ENCODE measurements at places on chromosomes 11 and 22.

GRCh38 chr11:128613300-128613995 lies 26.1 kb upstream of the ETS1 start:
- no peak for ATAC-seq

DNA sequence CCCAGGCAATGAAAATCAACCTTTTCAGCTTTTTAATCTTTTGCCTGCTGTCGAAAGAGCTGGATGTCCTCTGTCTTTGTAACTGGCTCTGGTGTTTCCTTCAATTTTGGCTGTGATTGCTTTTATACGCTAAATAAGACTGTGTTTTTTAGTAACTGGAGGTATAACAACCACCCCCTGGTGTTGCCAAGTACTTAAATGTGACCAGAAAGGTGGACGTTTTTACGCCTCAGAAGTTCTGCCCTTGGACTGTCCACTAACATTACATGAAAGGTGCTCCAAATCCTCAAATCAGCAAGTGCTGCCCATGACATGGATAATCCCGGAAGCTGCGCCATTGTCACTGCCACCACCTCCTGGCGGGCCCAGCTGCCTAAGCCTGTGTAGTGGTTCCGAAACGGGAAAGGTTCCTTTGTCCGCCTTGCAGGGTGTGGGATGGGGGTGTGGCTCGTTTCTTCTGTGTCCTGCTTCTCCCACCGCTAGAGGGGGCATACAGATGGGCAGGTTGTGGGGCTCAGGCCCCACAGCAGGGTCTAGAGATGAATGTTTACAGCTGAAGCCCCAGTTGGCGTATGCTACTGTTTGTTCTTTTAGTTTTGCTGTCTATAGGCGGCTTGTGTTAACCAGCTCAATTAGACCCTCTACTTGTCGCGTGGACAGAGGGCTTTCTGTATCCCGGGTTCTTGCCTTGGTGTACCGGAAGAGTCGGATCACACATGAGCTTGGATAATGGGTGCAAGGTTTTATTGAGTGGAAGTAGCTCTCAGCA lies 82.2 kb upstream of the SEPTIN5 start:
- no peak for ATAC-seq

GRCh38 chr11:44305470-44306051 lies 4.4 kb downstream of the ALX4 start:
- peak; percentile 45 for ATAC-seq

DNA sequence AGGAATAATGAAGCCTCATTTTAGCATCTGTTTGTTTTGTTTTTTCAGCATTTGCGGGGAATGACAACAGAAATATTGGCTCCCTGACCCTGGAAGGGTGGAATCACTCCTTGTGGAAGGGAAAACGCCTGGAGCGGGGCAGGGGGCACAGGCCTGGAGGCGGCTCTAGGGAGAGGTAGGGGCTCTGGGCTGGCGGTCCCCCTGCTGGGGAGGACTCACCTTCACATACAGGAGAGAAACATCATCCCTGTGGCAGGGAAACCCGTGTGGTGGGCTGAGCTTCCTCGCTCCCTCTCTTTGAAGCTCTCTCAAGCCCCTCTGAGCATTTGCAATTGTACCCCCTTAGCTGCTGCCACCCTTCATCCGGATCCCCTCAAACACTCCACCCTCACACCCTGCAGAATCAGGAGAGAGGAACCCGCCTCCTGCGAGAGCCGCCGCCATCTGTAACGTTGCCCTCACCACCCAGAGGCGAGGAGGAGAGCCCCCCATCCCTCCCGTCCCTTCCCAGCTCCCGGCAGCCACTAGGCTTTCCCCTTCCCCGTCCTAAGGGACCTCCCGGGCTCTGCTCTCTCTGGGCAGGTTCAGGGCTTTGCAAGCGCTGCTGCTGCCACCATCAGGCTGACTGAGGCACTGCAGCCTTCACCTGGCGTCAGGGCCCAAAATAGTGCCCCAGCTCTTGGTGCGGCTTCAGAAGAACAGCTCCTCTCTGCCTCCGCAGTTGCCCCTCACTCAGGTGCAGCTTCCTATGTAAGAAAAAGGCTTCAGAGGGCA lies 10.4 kb downstream of the KIRREL3 start:
- peak; percentile 35 for ATAC-seq

DNA sequence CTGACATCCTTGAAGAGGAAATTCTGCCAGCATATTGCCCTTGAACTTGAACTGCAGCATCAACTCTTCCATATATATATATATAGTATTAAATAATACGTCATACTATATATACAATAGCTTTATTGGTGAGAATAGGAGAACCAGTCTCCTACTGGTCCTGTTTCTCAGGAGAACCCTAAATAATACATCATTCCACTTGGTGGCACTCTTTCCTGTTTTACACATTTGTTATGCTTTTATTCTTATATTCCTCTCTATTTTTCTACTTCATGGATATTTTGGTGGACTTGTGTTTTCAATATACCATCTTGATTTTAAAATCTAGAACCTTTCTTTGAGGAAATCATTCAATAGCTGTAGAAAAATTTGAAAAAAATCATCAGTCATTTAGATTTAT lies 193.3 kb downstream of the TRPC6 start:
- ATAC-seq = no peak

DNA sequence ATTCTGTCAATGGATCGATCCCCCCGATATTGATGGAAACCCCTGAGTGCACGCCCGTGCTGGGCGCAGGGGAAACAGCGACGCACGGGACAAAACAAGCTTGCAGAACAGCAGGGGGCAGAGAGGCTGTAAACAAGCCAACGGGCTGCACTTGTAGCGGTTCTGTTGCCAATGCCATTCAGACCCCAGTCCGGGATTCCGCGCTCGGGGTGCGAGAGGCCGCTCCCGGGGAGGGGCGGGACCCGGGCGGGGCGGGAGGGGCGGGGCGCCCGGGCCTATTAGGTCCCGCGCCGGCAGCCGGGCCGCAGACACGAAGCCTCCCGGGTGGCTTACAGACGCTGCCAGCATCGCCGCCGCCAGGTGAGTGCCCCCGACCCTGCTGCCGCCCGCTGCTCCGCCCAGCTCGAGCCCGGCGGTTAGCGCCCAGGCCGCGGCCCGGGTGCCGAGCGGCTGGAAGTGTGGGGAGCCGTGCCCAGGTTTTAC lies at the start of gene BIK:
Gene BIK, plus strand, starts transcription at position 307 of the 483 bp plus-strand sequence. CDS start 13,273 bp downstream, outside the sequence.
- peak; percentile 60 for ATAC-seq

GRCh38 chr11:33930317-33931021 lies 38.6 kb upstream of the LMO2 start:
- no peak for ATAC-seq

DNA sequence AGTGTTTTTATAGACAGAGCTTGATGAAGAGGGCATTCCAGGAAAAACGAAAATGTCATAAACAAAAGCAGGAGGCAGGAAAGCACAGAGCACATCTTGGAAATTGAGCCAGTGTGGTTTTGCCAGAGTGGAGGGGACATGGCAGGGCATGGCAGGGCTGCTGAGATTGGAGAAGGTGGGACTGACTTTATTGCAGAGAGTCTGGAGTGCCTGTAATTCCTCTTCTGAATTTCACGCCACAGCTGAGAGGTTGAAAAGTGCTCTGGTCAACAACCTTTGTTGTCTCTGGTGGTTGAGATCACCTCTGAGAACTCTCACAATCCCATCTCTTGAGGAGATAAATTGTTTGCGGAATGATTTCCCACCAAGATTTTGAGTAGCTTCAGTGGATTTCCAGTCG lies 16.4 kb downstream of the SLC5A1 start:
- no peak for ATAC-seq

- ATAC-seq = no peak
Measured at GRCh38 chr22:40322021-40322420, 24.3 kb upstream of the ADSL start.

GRCh38 chr11:70733327-70734325 lies 335.3 kb downstream of the CTTN start:
- peak; percentile 9 for ATAC-seq

- ATAC-seq = no peak
Measured at GRCh38 chr11:132055296-132055695, 684.9 kb downstream of the NTM start.

- no peak for ATAC-seq
Measured at GRCh38 chr11:33804471-33804870, 30.2 kb upstream of the FBXO3 start.

DNA sequence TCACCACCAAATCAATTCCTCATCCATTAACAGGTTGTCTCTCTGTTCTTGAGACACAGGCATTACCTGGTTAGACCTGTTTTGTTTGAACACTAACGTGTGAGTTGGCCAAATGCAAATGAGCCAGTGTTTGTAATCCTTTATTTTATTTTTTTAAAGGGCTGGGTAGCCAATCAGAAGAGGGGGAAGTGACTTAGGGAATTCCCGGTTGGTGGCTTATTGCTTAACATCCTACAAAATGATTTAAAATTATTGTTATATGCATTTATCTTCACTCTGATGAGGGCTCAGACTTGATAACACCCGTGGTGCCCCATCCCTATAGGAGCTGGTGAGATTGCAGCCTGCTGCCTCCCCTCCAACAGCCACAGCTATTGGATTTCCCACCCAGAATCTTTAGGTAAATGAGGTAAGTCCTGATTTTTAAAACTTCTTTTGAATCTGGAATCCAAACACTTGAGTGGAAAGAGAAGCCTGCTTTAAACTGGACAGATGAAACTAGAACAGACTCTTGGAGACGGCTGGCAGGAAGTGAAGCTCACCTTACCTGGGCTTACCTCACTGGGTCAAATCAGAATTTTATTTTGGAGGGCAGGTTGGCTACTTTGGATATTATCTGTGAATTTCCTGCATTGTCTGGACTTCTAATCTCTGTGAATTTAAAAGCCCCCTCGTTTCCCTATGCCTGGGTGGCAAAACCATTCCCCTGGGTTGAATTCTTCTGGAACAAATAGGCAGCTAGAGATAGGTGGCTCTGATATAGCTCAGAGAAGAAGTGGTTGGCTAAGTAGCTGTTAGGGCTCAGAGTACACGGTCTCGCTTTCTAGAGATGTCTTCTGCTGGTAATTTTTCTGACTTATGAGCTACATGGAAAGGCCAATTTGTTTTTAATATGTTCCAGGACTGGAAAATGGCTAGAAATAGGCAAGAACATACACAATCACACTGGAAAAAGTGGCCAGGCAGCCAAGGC lies at the start of gene EHF:
Gene EHF, plus strand, starts transcription at position 274 of the 973 bp plus-strand sequence. CDS start 21,538 bp downstream, outside the sequence.
- ATAC-seq = no peak

DNA sequence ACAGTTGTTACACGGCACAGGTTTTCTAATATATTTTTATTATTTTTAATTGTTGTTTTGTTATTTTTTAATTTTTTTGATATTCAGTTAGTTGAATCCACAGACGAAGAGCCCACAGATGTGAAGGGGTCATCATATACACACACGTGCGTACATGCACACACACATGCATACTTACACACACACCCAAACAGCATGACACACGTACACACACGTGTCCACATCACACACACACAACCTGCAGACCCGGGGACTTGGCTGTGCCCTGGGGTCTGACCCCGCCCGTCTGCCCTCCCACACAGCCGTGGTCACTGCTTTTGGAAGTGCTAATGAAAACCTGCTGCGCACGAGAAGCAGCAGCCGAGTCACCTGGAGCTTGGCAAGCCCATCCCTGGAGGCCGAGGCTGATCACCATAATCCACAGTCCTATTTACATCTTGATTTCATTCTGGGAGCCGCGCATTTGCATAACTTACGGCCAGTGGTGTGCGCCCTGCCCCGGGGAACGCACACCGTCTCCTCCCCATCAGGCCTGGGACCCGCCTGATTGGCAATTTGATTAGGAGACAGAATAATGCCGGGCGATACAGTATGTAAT lies 110.3 kb downstream of the BRD1 start:
- no peak for ATAC-seq

- no peak for ATAC-seq
Measured at GRCh38 chr22:46841522-46841921, 79.1 kb downstream of the TBC1D22A start.

DNA sequence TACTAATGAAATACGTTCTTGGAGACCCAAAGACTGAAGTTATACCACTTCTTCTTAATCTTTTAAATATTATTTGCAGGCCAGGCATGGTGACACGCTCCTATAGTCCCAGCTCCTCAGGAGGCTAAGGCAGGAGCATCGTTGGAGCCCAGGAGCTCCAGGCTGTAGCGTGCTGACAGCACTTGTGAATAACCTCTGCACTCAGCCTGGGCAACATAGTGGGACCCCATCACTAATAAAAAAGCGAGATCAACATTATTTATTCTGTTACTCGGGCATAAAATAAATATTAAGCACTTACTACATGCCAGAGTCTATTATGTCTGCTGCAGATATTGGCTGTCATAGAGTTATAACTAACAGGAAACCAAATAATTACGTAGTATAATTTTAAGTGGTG lies 720 bp upstream of the MED17 start:
- ATAC-seq = no peak

- no peak for ATAC-seq
Measured at GRCh38 chr11:128879817-128880216, 11.3 kb upstream of the KCNJ5 start.

GRCh38 chr22:41030891-41031290 lies 61.5 kb upstream of the EP300 start:
- ATAC-seq = no peak

DNA sequence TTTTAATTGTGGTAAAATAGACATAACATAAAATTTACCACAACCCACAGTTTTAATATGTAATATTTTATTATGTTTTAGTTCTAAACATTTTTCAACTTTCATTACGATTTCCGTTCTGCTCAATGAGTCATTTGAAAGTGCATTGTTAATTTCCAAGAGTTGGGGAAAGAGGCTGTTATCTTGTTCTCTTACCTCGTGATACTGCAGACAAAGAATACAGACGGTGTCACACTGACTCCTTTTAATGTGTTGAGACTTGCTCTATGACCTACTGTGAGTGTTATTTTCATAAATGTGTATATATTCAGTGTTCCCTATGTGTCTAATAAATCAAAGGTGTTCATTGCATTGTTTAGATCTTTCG lies 10.8 kb upstream of the RAC2 start:
- no peak for ATAC-seq

DNA sequence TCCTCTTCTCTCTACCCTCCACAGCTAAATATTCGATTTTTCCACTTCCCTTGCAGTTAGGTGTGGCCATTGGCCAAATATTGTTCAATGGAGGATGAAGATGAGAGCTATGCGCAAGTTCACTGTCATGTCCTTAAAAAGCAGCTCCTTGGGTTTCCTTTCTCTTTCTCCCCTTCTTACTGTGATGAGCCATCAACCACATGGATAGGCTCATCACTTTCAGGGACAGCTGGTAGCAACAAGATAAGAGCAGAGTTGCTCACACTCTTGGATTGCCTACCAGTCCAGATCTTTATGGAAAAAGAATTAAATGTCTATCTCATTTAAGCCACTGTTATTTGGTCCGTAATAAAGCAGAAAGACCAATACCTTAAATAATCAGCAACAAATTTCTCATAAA lies 377.0 kb downstream of the DDX10 start:
- no peak for ATAC-seq

DNA sequence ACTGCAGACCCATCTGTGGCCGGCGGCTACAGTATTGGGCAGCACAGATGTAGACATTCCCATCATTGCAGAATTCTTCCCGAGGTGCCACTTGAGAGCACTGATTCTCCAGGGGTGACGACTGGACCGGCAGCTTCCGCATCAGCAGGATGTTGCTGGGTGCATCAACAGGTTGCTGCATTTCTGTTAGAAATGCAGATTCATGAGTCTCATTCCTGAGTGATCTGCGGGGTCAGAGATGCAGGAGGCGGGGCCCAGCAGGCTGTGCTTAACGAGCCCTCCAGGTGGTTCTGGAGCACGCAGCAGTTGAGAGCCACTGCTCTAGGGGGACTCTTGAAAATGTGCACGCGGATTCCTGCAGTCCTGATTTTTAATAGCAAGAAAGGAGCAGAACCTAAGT lies 321.8 kb downstream of the TBC1D22A start:
- ATAC-seq = no peak

GRCh38 chr22:29877620-29878019 lies 5.4 kb upstream of the MTMR3 start:
- ATAC-seq = no peak

GRCh38 chr11:57432149-57432561 lies 5.2 kb upstream of the SLC43A3 start:
- peak; percentile 13 for ATAC-seq
